ENCODE measurements at places on chromosomes 3 and 15.

- peak; percentile 21 for DNase-seq
Observed at GRCh38 chr3:161104561-161105551, at the start of gene B3GALNT1. TSS of gene B3GALNT1 (minus strand) at chr3:161105349. CDS start at chr3:161086754, 18,595 bp downstream.

DNA sequence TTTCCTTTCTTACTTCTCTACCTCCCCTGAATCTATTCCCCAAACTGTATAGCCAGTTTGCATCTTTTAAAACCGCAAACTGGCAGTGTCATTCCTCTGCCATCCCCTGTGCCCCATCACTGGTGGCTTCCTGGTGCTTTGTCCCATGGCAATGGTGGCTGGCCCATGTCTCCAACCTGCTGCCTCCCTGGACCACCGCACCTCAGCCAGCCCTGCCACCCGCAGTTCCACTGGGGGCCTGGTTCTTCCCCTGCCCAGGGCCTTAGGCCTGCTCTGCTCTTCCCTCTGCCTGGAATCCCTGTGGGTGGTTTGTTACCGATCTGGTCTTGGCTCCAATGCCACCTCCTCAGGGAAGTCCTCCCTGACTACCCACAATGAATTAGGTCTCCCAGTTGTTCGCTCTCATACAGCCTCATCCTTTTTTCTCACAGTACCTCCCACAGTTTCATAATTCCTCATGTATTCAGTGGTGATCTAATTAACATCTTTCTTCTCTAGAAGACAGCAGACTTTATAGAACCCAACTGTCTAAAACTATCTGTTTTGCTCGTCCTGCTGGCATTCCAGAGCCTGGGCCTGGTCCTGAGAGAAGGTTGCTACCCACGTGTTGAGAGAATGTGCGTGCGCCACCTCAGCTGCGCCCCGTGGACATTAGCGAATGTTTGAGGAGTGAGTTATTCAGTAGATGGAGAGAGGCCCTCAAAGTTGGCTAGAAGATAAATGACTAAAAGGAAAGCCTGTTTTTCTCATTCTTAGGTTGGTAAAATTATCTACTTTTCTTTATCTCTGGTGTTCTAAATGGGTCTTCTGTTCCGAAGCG lies 130.1 kb downstream of the DNAJB8 start:
- DNase-seq, result no peak

GRCh38 chr15:100159436-100159835 lies 182.3 kb downstream of the ADAMTS17 start:
- DNase-seq, result no peak

GRCh38 chr3:122727294-122727693 lies 46.7 kb downstream of the PARP14 start:
- no peak for DNase-seq

GRCh38 chr15:74185710-74186348 lies 12.3 kb downstream of the ISLR start:
- DNase-seq, result no peak

DNA sequence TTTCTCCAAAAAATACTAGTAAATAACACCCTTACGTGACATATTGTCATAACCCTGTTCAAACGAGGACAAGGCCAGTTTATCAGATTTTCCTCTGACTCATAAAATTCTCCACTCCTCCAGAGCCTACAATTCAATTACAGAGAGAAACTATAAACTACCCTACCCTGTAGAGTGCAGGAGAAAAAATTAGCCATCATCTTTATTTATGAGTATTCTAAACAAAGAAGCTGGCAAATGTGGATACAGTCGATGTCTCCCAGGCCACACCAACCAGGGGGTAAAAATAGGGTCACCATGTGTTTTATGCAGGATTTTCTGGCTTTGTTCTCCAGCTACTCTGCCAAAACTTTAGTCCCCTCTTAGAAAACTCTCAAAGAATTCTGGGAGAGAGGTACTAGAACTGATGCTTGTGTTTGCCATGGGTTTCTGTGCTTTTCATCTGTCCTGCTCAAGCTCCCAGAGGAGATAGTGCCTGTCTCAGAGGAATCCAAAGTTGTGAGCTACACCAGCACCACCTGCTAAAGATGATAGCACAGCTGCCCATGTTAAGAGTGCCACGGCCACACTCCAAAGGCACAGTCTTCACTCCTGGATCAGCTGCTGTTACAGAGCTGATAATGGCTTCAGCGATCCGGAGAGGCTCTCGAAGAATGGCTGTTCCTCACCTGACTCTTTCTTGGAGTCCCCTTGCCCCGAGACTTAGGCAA lies 150.2 kb downstream of the IMPG2 start:
- no peak for DNase-seq

DNA sequence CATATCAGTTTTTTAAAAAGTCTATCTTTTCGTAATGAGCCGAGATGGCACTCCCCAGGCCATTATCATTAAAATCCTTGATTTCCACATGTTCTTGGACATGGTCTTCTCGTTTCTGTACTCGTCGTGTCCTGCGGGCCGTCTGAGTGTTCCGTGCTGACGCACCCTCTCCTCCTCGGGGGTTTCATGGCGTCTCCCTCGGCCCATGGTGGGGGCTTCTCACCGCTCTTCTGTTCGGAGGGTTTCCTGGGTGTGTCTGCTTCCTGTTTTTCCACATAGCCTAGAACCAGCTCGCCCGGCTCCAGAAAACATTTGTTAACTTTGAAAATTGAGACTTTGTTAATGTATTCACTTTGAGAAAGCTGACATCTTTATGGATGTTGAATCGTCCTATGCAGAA lies 92.7 kb downstream of the VGLL4 start:
- no peak for DNase-seq

DNA sequence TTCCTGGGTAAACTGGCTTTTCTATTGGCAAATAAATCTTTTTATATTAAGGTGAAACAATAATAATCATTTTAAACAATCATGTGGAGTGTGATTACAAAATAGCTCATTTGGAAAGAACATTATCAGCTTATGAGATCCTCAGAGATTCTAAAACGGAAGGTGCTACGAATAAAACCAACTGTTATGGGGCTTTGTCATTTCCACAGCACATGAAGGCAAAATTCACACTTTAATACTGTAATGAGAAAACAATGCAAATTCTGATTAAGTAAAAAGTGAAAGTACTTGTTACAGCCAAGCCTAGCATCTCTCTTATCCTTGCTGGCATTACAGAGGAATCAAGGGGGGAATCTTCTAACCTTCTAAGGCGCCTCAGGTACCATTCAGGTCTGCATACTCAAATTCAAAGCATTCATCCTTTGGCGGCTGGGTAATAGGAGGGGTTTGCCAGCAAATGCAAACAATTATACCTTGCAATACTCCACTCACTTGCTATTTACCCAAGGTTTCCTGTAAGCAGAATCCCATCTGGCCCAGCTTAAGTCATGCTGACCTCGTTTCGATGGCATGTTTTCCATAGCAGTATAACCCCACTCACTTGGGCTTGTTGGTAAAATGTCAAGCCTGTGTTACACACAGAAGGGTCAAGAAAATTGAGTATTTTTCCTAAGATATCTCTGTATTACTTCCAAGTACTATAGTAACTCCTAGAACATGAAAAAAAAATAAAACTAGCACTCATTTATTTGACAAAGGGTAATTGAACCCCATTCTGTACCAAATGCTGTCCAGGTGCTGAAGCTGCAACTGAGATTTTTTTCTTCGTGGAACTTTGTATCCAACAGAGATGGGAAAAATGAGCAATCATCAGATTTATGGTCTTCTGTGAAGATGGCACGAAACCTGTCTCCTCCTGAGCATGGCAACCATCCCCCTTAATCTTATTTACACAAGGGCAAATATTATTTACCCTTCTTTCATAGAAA lies 183.7 kb upstream of the LMCD1 start:
- no peak for DNase-seq

GRCh38 chr15:92411256-92411655 lies 17.6 kb downstream of the ST8SIA2 start:
- no peak for DNase-seq

- DNase-seq, result no peak
Observed at GRCh38 chr3:147391781-147392624, 14.3 kb downstream of the ZIC4 start.

GRCh38 chr3:179402963-179403362 lies 48.3 kb downstream of the GNB4 start:
- DNase-seq, result no peak

GRCh38 chr3:24168977-24169376 lies 223.9 kb downstream of the NR1D2 start:
- no peak for DNase-seq

DNA sequence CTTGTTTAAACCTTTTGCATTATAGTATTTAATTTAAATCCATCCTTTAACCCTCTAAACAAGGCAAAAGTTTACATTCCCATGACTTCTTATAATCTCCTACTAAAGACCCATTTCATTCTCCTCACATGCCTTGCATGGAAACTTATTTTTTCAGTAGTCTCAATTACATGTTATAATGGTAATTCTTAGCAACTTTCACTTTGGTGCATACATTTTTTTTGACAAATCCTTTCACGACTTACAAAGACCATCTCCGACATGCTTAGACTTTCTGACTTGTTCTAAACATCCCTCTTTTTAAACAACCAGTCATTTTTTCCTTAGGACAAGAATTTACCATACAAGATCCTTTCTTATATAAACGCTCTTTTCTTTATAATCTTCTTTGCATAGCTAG lies 615.4 kb upstream of the GBE1 start:
- DNase-seq, result no peak

DNA sequence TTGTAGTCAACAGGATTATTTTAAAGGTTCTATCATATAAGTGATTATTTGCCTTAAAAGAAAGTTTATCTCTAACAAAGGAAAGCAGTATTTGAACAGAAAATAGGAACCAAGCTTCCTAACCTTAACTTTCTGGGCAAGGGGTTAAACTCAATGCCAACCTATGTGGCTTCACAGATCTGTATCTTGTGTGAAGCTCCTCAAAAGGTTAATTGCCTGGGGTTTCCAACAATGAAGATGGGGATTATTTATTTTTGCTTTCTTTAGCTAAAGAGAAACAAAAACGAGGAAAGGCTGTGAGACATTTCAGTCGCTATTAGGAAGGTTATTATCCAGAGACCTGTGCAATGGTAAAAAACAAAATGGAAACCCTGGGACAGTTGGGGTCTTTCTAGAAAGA lies 1.1 kb upstream of the WDR82 start:
- DNase-seq, result no peak

DNA sequence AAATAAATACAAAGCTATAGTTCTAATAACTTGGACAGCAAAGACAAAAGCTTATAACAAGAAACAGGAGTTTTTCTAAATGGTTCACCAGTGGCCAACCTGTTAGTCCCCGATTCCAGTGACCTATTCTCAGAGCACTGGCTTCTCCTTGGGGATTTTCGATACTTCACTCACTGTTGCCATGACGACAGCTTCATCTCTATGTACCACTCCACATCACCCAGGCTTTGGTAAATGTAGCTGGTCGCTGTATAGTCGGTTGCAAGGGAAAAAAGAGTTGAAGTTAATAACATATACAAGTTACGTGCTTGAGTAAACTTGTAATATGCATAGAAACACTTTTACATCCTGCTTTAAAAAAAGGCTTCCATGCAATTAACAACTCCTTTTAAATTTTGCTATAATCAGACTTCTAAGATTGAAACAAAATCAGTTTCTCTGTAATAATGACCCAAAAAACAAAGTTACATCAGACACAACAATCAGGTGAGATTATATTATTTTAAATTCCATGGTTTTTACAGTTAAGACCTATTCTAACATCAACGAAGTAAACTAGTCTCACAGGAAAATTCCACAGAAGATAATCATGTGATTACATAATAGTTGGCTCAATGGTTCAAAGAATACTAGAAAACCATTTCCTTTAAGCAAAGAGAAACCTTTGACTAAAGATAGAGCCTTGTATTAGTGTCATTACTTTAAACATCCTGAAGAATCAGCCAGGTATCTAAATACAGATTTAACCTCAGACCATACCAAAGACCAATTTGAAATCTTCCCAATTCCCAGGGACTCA lies 2.9 kb downstream of the CCNL1 start:
- no peak for DNase-seq

DNA sequence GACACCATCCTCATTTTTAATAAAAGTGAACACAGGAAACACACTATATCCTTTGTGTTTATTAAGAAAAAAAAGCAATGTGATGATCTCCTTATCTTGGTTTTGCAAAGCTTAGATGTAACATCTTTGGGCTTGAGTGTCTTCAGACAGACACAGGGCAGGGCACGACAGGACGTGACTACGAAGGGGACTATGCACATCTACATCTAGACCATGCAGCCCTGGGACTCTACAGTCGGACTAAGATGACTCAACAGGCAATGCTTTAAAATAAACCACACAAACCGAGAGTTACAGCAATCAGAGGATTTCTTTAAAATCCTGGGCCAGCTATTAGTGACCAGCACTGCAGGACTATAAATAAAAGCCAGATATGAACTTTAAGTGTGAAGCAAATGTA lies 22.8 kb upstream of the TM2D3 start:
- no peak for DNase-seq

GRCh38 chr3:58478781-58479180 lies 13.1 kb upstream of the KCTD6 start:
- DNase-seq, result no peak

DNA sequence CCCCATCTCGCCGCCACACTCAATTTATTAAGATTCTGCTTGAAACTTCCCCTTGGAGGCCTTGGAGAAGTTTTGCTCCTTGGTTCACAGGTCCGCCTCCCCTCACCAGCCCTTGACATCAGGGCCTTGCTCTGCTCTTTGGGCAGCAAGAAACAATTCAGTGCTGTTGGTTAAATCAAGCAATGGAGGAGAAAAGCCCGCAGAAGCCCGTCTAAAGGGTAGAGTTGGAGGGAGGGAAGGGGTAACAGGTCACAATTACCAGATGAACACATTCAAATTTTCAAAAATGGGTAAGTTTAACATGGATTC lies 429 bp downstream of the PARP9 start:
- peak; percentile 23 for DNase-seq

DNA sequence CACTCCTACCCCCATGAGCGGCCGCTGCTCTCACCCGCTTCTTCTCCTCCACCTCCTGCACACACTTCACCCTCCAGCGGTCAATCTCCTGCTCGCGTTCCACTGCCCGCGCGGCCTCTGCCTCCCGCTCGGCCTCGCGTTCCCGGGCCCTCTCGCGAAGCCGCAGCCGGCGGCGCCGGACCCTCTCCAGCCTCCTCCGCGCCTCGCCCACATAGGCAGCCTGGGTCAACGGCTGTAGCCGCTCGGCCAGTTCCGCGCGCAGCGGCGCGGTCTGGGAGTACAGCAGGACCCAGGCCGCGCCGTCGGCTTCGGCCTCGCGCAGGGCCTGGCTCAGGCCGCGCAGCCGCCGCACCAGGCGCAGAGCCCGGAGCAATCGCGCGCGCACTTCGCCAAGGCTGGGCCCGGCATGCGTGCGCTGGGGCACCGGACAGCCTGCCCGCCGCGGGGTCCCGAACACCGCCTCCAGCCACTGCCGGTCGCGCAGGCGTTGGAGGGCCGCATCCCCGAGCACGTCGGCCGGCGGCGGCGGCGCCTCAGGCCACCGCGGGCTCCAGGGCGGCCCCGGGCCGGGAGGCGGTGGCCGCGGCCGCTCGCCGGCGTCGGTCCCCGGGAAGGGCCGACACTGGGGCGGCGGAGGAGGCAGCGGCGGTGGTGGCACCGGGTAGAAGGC lies 595 bp downstream of the PDCD7 start:
- no peak for DNase-seq

DNA sequence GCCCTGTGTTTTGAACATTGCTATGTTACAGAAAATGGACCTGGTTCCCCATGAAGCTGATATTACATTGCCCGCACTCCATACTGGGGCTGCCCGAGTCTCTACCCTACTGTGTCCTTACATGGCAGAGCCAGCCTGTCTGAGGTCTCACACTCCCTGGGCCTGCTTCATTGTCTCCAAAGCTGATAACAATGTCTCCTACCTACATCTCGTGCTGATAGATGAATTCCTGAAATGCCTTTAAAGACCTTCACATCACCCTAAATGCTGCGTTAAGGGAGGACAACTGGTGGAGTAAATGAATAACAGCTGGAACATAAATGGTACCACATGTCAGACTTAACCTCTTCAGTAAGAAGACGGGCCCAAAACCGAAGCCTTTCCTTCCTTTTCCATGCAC lies 62.9 kb upstream of the PTX3 start:
- DNase-seq, result no peak
